ENCODE measurements at places on chromosomes 13 and 19.

GRCh38 chr13:19959831-19960652 is 1.5 kb downstream of the ZMYM2 start:
- DNase-seq: no peak

DNA sequence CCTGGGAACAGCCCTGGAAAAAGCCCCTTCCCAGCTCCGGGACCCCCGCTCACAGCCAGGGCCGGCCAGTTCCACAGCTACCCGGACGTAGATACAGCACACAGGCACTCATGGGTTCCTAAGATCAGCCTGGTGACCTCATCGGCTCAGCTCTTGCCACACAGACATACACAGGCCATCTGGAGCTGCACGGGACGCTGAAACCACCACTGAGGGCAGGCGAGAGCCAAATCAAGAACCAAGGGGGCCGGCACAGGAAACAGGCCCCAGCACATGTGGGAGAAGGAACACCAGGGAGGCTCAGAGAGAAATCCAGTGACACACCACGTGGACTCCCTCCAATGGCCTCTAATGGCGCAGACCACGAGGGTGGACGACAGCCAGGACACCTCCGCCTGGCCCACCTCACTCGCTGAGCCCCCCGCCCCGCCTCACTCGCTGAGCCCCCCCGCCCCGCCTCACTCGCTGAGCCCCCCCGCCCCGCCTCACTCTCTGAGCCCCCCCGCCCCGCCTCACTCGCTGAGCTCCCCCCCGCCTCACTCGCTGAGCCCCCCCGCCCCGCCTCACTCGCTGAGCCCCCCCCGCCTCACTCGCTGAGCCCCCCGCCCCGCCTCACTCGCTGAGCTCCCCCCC is 69.7 kb upstream of the C13orf46 start:
- no peak for DNase-seq

GRCh38 chr13:52851137-52851962 is 2.9 kb upstream of the PCDH8 start:
- DNase-seq: no peak

GRCh38 chr19:47377801-47378200 is 28.7 kb downstream of the DHX34 start:
- DNase-seq: no peak

GRCh38 chr13:75458696-75459422 is 23.1 kb downstream of the TBC1D4 start:
- DNase-seq: no peak

GRCh38 chr19:29843180-29844051 is 31.6 kb downstream of the CCNE1 start:
- DNase-seq: no peak

DNA sequence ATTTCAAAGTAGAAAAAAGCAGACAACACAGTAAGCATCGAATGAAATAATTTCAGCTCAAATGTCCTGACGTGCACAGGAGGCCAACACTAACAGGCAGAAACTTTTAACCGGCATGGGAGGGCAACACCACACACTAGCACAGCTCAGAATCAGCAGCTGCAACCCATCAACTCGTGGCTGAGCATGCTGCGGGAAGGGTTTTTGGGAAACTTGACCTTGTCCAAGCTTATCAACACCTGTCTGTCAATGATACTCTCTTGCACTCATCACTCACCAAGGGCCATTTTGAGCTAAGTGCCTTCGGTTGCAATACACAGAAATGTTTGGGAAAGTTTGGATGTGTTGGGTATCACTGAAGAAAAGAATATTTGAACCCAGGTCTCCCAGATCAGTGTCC is 483.7 kb downstream of the TSHZ3 start:
- DNase-seq: no peak

DNA sequence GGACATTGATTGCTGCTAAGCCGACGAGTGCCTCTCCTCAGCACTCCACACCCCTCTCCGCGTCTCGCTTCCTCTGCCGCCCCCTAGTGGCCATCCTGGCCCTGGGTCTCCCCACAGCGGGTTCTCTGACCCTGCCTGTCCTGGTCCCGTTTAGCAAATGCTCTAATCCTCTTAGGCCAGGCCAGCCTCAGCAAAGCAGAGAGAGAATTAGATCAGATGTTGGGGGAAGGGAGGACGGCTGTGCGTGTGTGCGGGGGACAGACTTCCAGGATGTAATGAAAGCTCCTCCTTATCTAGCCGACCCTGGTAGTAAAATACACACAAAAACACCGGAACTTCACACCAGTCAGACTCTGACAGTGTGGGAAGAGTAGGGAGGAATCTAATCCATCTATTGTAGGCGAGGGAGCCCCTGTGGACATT is 4.5 kb downstream of the TPRX2 start:
- DNase-seq: no peak

DNA sequence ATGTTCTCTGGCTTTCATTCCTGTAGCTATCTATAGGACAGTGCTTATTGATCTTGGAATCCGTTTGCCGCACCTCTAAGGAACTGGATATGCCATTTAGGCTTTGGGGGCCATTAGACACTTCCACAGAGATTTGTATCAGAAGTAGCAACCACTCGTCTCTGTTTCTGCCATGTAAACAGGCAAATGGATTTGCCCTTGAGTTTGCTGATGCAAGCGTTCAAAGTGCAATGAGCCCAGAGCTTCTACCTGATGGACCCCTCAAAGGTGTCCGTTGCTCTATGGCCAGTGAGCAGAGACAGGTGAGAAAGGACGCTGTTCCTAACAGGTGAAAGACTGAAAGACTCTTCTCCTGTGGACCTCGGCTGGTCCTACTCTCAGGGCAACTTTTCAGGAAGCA is 302.9 kb downstream of the ZNF536 start:
- no peak for DNase-seq

GRCh38 chr13:46571189-46571908 is 18.4 kb downstream of the LRCH1 start:
- DNase-seq: peak; percentile 44

GRCh38 chr13:35789335-35790165 is 313.1 kb upstream of the MAB21L1 start:
- no peak for DNase-seq

DNA sequence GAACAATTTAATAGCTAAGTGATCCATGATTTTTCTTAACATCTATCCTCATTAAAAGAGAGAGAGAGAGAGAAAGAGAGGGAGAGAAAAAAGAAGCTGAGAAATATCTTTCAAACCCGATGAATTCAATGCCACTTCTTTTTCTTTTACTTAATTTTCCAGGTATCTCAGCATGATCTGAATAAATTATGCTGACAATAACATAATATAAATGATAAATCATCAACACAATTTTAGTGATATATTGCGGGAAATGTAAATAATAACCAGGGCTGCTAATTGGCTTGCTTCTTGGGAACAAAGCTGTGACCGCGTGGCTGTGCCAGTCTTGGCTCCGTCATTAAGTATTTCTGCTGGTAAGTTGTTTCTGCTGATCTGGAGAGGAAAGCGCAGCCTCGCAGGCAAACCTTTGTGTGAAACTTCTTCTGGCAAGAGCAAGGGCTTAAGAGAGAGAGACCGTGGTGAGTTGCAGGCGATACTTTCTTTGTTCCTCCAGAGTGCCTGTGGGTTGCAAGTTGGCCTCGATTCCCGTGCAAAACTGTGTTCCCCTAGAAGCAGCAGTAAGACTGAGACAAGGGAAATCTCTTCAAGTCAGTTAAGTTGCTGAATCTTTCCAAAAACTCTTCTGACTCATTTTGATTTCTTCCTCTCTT is 489.1 kb upstream of the TSHZ3 start:
- DNase-seq: no peak

- no peak for DNase-seq
Measured at GRCh38 chr13:37113534-37113933, 8.1 kb upstream of the CSNK1A1L start.

DNA sequence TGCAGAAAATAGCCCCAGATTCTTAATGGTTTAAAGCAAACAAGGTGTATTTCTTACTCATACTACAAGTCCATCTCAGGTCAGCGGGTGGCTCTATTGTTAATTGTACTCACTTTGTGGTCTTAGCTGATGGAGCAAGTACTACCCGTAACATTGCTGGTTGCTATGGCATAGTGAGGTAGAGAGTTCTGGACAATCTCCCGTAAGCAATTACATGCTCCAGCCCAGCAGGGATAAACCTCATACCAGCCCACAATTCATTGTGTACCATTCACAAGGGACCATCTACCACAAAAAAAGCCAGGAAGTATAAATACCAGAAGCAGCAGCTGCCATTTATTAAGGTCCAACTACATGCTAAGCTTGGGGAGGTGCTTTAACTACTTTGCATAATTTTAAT is 167.1 kb downstream of the PCDH9 start:
- DNase-seq: no peak

DNA sequence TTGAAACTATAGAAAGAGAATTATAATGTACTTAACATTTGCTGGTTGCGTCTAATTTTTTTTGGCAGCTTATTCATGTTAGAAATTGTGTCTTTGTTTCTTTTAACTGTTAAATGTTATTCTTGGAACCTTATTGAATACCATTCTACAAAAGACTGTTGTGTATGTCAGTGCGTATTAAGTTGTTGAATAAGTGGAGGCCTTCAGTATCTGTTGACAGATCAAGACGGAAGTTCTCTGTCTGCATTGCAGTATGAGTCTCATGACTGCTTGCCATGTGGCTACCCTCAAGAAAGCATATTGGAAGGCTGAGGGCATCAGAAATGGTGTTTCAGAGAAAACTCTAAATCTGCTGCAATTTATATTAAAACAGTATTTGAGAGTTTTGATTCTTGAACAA is 8.5 kb downstream of the UBA2 start:
- DNase-seq: no peak

- DNase-seq: no peak
Measured at GRCh38 chr13:99963816-99964339, 7.7 kb downstream of the ZIC5 start.

Data from vagina (tissue), 2 donors.